Naive B cell (primary cell): ENCODE measurements at places on chromosomes 1 and 21.

GRCh38 chr1:205430696-205431305 lies 8.9 kb upstream of the LEMD1 start:
- peak; percentile 77 for DNase-seq

GRCh38 chr21:36288651-36289243 lies 31.2 kb upstream of the MORC3 start:
- no peak for DNase-seq

DNA sequence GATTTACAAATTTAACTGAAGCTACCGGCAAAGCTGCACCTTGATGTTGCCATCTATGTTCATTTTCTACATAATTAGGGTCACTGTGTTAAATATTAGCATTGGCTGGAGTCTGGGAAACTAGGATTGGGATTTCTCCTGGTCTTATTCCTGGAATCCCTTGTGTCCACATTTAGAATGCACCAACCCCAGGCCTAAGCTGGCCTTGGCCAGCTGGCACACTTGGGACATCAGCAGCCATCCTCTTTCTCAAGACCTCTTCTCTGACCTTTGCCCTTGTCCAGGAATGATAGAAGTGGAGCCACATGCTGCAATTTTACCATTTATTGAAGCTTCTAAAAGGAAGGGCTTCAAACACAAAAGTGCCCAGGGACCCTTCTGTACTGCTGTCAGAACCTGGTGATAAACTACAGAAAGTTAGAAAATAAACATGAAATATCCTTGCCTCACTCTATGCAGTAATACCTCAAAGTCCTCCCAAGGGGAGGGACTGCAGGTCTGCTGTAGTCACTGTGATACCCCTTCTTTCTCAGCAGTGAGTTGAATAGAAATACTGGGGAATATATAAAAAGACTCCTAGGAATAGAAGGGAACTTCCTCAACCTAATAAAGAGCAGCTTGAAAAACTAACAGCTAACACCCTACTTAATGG lies 13.7 kb upstream of the PIGC start:
- no peak for DNase-seq

- no peak for DNase-seq
Measured at GRCh38 chr21:38295997-38296764, 39.4 kb downstream of the KCNJ15 start.

GRCh38 chr21:21199342-21200102 lies 201.3 kb downstream of the NCAM2 start:
- DNase-seq: no peak

DNA sequence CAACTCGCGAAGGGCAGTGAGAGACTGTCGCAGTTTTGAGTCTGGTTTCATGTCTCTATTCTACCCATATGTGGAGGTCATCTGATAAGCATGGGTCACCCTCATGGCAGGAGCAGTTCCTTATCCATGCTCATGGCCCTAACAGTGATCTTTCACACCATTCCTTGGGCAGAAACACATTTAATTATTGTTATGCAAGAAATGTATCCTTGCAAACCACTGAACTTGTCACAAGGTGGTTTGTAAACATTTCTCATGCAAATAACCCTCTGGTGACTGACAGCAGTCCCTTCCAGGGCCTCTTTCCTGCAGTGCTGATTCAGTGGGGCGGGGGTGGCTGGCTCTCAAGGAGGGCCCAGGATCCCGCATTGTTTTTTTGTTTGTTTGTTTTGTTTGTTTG lies 421.4 kb upstream of the RUNX1 start:
- DNase-seq: no peak

GRCh38 chr1:185420588-185421081 lies 103.6 kb upstream of the IVNS1ABP start:
- DNase-seq: no peak

- no peak for DNase-seq
Measured at GRCh38 chr1:118247593-118247992, 62.6 kb upstream of the SPAG17 start.

DNA sequence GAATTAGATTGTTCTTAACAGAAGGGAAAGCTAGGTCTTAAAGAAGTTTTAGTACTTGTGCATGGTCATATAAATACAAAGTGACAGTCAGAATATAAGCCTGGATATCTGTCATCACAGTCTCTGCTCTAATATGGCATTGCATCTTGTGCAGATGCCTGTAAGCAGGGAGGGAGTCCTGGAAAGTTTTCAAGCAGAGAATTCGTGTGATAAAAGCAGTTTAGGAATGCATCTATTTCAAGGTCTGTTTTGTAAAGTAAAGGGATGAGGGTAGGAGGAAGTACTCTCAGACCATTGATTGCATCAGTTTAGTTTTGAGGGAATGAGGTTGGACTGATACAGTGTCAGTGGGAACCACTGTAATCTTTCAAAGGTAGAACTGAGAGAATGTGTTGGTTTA lies 30.6 kb downstream of the IARS2 start:
- DNase-seq: no peak

DNA sequence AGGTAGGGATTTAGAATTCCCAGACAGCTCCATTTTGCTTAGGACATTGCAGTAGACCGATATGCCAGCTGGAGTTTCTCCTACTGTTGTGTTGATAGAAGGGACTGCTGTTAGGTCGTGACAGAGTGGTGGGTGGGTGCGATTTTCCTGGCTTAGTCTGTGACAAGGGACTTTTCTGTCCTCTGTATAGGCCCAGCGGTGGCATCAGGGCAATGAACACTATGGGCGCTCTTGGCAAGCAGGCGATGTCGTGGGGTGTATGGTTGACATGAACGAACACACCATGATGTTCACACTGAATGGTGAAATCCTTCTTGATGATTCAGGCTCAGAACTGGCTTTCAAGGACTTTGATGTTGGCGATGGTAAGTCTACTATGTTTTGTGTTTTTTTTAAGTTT lies 321.8 kb downstream of the ZP4 start:
- no peak for DNase-seq

DNA sequence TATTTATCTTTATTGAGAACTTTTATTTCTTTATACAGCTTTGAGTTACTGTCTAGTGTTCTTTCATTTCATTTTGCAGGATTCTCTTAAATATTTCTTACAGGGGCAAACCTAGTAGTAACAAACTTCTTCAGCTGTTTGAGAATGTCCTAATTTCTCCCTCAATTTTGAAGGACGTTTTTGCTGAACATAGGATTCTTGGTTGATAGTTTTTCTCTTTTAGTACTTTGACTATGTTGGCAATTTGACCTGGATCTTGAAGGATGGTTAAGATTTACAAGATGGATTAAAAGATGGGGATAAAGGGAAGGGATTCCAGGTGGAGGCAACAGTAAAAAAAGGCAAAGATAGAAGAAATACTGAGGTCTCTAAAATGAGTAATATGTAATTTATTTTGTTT lies 38.9 kb downstream of the XPR1 start:
- DNase-seq: no peak

GRCh38 chr1:59898927-59899326 lies 27.6 kb downstream of the CYP2J2 start:
- no peak for DNase-seq

DNA sequence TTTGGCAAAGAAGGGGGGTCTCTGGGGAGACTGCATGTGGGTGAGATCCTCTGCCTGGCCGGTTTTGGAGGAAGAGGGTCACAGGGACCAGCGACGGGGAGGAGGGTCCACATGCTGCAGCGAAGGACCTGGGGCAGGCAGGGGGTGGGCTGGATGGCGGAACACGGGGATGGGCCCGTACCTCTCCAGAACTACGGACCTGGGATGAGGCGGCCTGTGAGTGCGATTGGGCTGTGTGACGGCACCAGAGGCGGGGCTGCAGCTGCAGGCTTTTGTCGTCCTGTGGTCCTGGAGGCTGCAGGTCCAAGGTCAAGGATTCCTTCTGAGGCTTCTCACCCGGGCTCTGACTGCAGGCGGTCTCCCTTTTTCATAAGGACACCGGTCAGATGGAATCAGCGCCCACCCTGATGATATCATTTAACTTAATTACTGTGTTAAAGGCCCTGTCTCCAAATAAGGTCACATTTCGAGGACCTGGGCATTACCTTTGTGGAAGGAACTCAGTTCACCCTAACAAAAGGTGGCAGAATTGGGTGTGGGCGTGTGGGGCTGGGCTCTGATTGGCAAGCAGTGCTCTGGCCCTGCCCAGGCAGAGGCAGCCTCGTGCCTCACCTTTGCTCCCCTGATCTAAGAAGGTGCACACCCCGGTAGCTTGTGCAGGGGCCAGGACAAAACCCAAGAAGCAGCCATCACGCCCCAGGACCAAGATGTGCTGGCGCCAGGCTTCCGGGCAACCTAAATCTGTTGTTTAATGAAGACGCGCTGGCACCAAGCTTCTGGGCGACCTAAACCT lies 60.0 kb upstream of the TRAPPC10 start:
- no peak for DNase-seq

- no peak for DNase-seq
Measured at GRCh38 chr1:243257189-243257588, 1.3 kb downstream of the SDCCAG8 start.

- DNase-seq: no peak
Measured at GRCh38 chr1:1665815-1666251, 7.0 kb upstream of the CDK11B start.

DNA sequence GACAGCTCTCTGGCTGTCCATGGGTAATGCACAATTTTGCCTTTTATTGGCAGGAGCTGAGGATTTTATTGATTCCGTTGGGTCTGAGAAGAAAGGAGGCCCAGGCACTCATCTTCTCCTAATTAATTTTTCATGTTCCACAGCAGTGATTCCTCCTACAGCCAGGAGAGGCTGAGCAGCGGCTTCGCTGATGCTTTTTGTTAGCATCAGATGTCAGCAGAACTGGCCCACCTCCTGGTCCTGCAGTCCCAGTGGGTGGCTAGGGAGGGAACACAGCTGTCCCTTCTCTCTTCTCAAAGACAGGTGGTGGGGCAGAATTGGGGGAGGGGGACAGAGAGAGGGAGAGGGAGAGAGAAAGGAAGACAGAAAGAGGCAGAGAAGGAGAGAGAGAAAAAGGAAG lies 5.7 kb downstream of the MT1HL1 start:
- no peak for DNase-seq

DNA sequence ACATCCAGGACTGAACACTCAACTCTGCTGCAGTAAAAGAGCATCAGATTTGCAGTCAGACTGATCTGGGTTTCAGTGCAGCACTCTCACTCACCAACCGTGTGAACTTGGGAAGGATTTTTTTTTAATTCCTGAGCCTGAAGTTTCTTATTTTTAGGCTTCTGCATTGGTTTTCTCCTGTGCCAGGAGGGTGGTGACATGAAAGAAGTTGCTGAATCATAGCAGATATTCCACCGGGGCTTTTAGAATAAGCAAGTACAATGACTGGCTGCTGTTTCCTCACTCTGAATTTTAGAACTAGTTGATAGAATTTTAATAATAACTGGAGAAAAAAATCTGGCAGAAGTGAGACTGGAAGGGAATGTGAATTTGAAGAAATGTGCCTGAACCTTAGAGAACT lies 11.6 kb downstream of the ADAM30 start:
- no peak for DNase-seq

GRCh38 chr21:37412603-37413360 lies 46.2 kb downstream of the DYRK1A start:
- DNase-seq: no peak

DNA sequence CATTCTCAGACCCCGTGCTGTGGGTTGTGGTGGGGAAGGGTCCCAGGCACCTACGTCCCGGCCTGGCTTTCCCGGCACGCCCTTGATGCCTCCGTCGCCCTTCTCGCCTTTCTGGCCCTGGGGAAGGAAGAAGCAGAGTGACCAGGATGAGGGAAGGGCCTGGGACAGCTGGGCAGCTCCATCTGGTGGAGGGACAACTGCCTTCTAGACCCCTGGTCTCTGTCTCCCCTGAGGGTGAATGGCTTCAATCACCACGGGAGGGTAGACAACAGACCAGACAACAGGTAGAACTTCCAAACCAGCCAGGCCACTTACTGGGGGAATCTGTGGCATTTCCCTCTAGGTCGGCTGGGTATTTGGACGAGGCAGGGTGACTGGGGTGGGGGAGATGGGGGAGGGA lies 11.9 kb downstream of the COL16A1 start:
- no peak for DNase-seq

GRCh38 chr21:21807598-21807903 lies 809.3 kb downstream of the NCAM2 start:
- no peak for DNase-seq

DNA sequence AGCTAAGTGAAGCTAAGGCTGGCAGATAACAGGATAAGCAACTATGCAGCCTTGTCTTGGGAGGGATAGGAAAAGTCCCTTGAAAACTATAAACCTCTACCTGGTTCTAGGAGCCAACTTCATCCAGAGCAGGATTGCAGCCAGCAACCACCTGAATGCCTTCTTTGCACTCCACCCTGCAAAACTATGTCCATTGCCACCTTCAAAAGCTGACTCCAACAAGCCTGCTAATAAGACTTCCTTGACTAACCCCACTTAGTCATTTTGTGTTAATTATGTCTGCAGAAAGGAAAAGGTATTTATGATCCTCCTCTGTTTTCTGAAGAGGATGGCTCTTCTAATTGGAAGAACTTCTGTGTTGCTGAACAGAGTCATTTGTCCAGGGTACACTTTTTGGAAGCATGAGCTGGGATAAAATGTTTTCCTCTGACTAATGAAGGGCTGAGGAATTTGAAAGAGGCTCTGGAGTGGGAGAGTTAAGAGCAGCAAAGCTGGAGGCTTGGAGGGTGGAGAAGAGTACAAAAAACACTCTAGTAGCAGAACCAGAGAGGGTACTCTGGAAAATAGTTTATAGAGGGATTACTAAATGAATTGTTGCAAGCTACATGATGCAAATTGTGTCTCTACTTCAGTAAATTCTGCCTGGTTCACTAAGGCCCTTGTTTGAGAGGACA lies 9.6 kb upstream of the RIMKLA start:
- no peak for DNase-seq

GRCh38 chr1:94611681-94612475 lies 70.3 kb upstream of the F3 start:
- DNase-seq: no peak
